ENCODE measurements at places on chromosomes 12 and 14.

- peak; percentile 79 for DNase-seq
Observed at GRCh38 chr14:75165586-75166391, 10.6 kb downstream of the TMED10 start.

- no peak for DNase-seq
Observed at GRCh38 chr12:13152281-13152680, 44.2 kb upstream of the EMP1 start.

DNA sequence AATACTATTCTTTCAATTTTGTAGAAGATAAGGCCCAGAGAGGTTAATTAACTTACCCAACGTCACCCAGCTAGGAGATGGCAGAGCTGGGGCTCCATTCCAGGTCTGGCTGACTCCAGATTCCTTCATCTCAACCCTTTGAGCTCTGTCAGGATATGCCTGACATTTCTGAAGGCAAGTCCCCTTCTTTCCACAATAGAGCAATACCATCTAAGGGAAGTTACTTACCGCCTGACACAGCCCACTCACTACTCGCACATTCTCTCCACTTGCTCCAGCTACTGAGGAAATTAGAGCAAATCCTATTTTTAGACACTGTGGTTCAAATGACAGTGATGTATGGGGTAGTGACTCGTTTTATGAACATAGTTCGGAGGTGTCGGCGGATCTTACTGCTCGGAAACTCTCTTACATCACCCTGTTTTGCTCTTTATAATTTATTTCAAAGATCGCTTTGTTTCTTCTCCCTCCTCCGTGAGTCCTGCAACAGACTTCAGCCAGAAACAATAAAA lies 2.0 kb upstream of the WSCD2 start:
- no peak for DNase-seq

DNA sequence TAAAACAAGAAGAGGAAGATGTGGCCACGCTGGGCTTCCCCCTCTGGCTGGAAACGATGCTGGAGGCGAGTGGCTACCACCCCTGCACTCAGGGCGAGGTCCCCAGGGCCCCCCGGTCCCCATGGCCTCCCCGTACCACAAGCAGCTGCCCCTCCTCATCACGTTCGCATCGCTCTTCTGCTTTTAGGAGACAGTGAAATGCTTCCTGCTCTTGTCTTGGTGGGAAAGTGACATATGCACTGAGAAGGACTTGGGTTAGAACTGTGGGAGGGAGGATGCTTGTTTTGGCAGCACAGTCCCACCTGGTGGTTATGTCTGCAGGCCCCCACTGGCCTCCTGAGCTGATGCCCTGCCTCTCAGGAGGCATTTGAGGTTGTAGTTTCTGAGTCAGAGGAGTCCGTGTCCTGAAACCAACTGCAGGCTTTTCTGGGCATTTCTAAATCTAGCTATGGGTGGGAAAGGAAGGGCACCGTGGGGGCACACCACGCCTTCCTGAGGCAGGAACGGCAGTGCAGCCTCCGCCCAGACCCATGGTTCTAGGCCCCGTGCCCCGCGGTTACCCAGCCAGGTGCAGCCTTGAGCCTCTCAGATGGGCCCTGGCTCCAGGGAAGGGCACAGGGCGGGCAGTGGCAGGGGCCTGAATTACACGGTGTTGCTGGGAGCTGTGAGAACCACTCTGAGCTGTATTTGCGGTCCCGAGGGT lies 139.3 kb downstream of the ADGRD1 start:
- DNase-seq: no peak

GRCh38 chr14:68528040-68528687 lies 264.7 kb downstream of the ZFP36L1 start:
- no peak for DNase-seq

Measured in nucleus accumbens (tissue), 56 donors.